ENCODE measurements at places on chromosomes 7 and 10.
A peak's percentile ranks its signal among the peaks of the same experiment; 100 is the strongest.

- DNase-seq: no peak
Measured at GRCh38 chr7:121505540-121506182, 109.6 kb upstream of the FAM3C start.

GRCh38 chr7:19056305-19056704 is 61.1 kb downstream of the TWIST1 start:
- DNase-seq: no peak

GRCh38 chr10:133372507-133372906 is 647 bp downstream of the ECHS1 start:
- no peak for DNase-seq

GRCh38 chr10:68348265-68348741 is 15.6 kb upstream of the PBLD start:
- DNase-seq: peak; percentile 50

- no peak for DNase-seq
Measured at GRCh38 chr10:47092831-47093230, 181.6 kb downstream of the PTPN20 start.

DNA sequence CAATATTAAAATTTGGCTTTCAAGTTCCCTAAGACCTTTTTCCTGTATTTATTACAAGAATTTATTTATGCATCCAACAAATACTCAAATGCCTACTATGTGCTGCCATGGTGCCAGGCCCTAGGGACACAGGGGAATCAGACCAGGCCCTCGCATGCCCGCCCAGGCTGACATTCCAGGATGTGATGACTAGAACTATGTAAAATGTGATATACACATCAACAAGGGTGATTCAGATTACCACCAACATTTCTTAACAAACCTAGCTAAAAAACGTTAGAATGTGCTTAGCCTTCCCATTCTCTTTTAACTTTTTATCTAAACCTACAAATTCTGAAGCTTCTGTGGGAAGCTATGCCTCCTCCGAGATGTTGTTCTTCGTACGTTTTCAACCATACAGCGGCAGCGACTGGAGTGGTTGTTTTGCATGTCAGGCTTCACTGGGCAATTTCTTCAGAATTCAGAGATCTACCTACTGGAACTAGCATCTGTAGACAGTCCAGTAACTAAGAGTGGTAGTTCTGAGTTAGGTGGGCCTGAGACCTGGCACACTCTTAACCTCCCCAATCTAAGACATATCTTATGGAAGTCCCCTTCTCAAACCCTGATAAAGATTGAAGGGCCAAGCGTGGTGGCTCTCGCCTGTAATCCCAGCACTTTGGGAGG is 22.1 kb downstream of the GNA12 start:
- no peak for DNase-seq

- no peak for DNase-seq
Measured at GRCh38 chr7:155843426-155844018, 31.3 kb upstream of the SHH start.

- DNase-seq: no peak
Measured at GRCh38 chr7:127954357-127954748, 76.9 kb downstream of the LRRC4 start.

DNA sequence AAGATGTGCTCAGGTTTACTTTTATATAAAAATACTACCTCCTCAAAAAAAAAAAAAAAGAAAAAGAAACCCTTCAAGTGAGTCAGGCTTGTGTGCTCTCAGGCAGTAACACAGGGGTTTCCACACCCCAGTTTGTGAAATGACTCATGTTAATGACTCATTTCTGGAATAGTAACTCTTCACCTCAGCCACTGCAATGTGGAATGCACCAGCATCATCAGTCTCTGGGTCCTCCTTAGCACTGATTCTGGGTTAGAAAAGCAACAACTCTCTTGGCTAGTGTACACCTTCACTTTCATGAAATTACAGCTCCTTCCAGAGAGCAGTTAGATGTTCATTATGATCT is 110.6 kb downstream of the EMX2 start:
- DNase-seq: no peak

GRCh38 chr10:71059054-71059818 is 153.1 kb upstream of the UNC5B start:
- DNase-seq: no peak

DNA sequence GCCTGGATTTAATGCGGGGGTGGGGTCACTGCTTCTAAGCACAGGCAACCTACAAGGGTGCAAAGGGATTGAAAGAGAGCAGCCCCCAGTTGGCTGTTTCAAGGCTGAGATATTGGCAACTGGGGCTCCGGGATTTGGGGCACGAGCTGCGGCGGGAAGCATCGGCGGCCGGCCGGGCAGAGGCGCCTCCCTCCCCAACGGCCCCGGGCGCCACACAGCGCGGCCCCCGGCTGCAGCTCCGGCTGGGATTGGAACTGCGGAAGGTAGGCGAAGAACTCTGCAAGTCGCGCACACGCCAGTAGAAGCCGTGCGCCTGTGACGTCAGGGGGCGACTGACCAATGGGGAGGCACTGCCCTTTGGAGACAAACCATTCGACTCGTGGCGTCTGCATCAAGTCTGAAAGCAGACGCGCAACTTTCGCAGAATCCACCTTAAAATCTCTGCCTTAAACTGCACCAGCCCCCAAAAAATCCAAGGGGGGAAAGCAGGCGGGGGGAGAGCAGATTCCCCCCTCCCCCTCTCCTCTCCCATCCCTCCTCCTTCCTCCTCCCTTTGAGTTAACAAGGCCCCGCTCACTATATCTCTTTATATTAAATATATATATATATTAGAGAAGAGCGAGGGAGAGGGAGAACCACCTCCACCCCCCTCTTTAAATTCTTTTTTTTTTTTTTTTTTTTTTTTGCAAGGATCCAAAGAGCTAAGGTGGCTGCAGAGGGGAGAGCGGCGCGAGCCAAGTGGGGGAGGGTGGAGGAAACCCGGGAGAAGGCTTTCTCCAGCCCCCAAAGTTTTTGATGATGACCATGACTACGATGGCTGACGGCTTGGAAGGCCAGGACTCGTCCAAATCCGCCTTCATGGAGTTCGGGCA is at the start of gene DLX6:
DLX6 (plus strand) TSS at position 371 of the 872 bp plus-strand sequence; CDS start at position 796, 425 bp downstream.
- no peak for DNase-seq

- DNase-seq: no peak
Measured at GRCh38 chr7:157414702-157415096, 77.9 kb downstream of the DNAJB6 start.

DNA sequence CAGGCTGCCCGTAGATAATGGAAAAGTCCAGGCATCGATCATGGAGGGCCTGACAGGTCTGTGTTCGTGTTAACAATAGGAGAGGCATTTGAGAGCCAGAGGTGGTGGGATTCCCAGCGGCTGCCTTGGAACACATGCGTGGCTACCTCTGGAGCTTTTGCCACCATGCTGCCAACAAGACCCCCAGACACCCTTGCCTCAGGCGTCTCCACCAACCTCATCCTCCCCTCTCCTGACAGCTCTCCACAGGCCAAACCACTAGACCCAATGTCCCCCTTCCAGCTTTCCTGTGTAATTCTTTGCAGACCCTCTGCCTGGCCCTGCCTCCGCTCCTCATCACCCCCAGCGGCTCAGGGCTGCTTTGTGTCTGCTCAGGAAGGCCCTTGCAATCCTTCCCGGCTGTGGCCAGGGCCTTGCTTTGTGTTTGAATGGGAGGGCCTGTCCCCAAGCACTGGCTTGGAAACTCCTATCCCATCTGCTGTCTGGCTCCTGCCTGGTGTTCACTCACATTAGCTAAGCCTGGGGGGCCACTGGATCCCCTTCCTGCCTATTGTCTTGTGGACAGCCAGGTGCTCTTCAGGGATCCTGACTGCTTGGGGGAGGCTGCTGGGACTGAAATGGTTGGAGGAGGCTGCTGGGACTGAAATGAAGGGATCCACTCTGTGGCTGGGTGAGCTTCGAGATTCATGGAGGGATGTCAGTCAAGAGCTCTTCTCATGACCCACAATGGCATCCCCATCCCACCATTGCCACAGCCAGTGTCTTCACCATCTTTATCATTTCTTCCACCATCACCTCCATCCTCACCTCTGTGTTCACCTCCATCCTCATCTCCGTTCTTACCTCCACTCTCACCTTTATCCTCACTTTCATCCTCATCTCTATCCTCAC is 60.8 kb upstream of the ELN start:
- no peak for DNase-seq

- DNase-seq: no peak
Measured at GRCh38 chr7:148031811-148032210, 558.8 kb upstream of the C7orf33 start.

GRCh38 chr10:88019753-88020152 is 156.3 kb downstream of the PTEN start:
- DNase-seq: no peak
